Adipose tissue (tissue), 3 donors: ENCODE measurements at places on chromosomes 2 and 18. TPM values are rescaled to one million over a fixed set of nuclear protein-coding genes. Genes with fewer than 3 reads are reported as not detected.

TTR gene
- polyA plus RNA-seq = 1.1 TPM

E2F6 gene
- 12.2 TPM for polyA plus RNA-seq

CHRNG gene
- not detected for polyA plus RNA-seq

ATP8B1 gene
- 18.2 TPM for polyA plus RNA-seq

VWC2L gene
- polyA plus RNA-seq = not detected

MPP4 gene
- 0.02 TPM for polyA plus RNA-seq
